Activated CD4-positive, alpha-beta T cell treated with anti-CD3 and anti-CD28 coated beads, Interleukin-2, amount 10 ng/mL, durations not matched to agents 24 days and 14 days (primary cell): ENCODE measurements at places on chromosomes 3 and 15. TPM values are rescaled to one million over a fixed set of nuclear protein-coding genes. Genes with fewer than 3 reads are reported as not detected.

AGTR1 gene
- not detected in 2 replicates for total RNA-seq

TYRO3 gene
- total RNA-seq, result 4.2 and 6.2 TPM in 2 replicates

DPPA2 gene
- not detected in 2 replicates for total RNA-seq

GRCh38 chr3:37816271-37816670 is 45.4 kb upstream of the CTDSPL start:
- H3K27me3 ChIP-seq, result peaks cover 4% of the 10 kb centered on the region
- no peak overlapping the region for H3K27ac ChIP-seq
- H3K4me3 ChIP-seq, result no peak overlapping the region
- H3K4me1 ChIP-seq, result no peaks in the 10 kb centered on the region

FRMD5 gene
- total RNA-seq, result 0.09 TPM in 1 of 2 replicates, not detected in the other

CPLX3 gene
- 0.09 TPM in 2 replicates for total RNA-seq

DALRD3 gene
- total RNA-seq, result 31.5 and 36.6 TPM in 2 replicates

DNA sequence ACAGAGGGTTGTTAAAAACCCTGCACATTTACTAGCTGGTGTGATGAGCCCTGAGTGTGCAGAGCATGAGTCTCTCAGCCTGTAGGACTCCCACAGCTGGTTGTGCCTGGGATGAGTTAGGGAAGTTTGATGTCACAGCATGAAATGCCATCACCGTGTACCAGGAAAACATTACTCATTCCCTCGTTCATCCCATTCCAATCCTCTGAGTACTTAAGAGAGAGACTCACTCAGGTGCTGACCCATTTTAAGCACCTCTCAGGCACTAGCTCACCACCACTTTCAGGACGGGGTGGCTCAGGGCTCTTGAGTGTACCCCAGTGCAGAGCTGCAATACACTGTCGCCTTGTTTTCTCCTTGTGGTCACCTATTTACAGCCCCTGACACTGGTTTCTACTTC is 18.7 kb downstream of the MGLL start:
- peaks cover 16% of the 10 kb centered on the region for H3K4me1 ChIP-seq
- peaks cover under 1% of the 10 kb centered on the region for H3K27me3 ChIP-seq
- H3K36me3 ChIP-seq, result no peaks in the 10 kb centered on the region
- no peak overlapping the region for H3K27ac ChIP-seq
- no peak overlapping the region for H3K4me3 ChIP-seq

- H3K27ac ChIP-seq, result no peak overlapping the region
- H3K4me3 ChIP-seq, result no peak overlapping the region
- peaks cover 4% of the 10 kb centered on the region for H3K27me3 ChIP-seq
- no peak for DNase-seq
Measured at GRCh38 chr15:71757741-71758530, 52.4 kb upstream of the NR2E3 start.

GRCh38 chr3:56899851-56900250 is 98.1 kb upstream of the ARHGEF3 start:
- no peak overlapping the region for H3K4me3 ChIP-seq
- DNase-seq, result no peak
- H3K4me1 ChIP-seq, result peaks cover 36% of the 10 kb centered on the region
- peaks cover 26% of the 10 kb centered on the region for H3K36me3 ChIP-seq
- no peak overlapping the region for H3K27ac ChIP-seq
- no peaks in the 10 kb centered on the region for H3K27me3 ChIP-seq

CORO2B gene
- 0.09 and 0.16 TPM in 2 replicates for total RNA-seq

- H3K4me1 ChIP-seq, result no peaks in the 10 kb centered on the region
- no peak for DNase-seq
- no peak overlapping the region for H3K27ac ChIP-seq
- H3K27me3 ChIP-seq, result peaks cover 9% of the 10 kb centered on the region
- H3K36me3 ChIP-seq, result no peaks in the 10 kb centered on the region
- H3K4me3 ChIP-seq, result no peak overlapping the region
Measured at GRCh38 chr15:76024021-76024768, 12.0 kb upstream of the NRG4 start.

DNA sequence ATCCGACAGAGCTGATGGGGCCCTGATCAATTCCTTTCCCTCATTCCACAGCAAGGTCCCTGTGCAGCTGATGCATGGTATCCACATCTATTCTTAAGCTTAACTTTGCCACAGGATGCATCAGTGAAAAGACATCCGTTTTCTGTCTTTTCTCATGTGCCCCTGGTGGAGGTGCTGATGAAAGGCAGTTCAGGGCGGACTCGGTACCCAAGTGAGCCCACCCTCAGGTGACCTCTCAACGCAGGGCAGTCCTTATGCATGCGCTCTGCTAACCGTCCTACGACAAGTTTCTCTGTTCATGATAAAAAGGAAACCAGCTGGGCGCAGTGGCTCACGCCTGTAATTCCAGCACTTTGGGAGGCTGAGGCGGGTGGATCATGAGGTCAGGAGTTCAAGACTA is 251.4 kb downstream of the ADAMTS17 start:
- no peaks in the 10 kb centered on the region for H3K4me1 ChIP-seq
- H3K4me3 ChIP-seq, result no peak overlapping the region
- peak; percentile 36 for DNase-seq
- no peaks in the 10 kb centered on the region for H3K36me3 ChIP-seq
- no peaks in the 10 kb centered on the region for H3K27me3 ChIP-seq

ILDR1 gene
- 0.16 and 0.17 TPM in 2 replicates for total RNA-seq

FOXB1 gene
- total RNA-seq, result 0.54 and 0.68 TPM in 2 replicates

- peaks cover 2% of the 10 kb centered on the region for H3K4me1 ChIP-seq
- H3K27me3 ChIP-seq, result no peaks in the 10 kb centered on the region
- no peak overlapping the region for H3K4me3 ChIP-seq
- DNase-seq, result no peak
- H3K36me3 ChIP-seq, result peaks cover 11% of the 10 kb centered on the region
Measured at GRCh38 chr3:172201136-172201869, 161.9 kb downstream of the FNDC3B start.
